ENCODE measurements at places on chromosomes 12 and 14.
A peak's percentile ranks its signal among the peaks of the same experiment; 100 is the strongest.

- DNase-seq: no peak
Observed at GRCh38 chr12:116153113-116153512, 124.4 kb downstream of the MED13L start.

- DNase-seq: no peak
Observed at GRCh38 chr14:39265806-39266524, 32.2 kb downstream of the MIA2 start.

GRCh38 chr12:104600790-104601739 lies 144.3 kb downstream of the CHST11 start:
- DNase-seq: no peak

GRCh38 chr14:50410071-50410470 lies 13.4 kb upstream of the CDKL1 start:
- DNase-seq: no peak

- DNase-seq: no peak
Observed at GRCh38 chr12:131378861-131379665, 331.8 kb upstream of the SFSWAP start.

DNA sequence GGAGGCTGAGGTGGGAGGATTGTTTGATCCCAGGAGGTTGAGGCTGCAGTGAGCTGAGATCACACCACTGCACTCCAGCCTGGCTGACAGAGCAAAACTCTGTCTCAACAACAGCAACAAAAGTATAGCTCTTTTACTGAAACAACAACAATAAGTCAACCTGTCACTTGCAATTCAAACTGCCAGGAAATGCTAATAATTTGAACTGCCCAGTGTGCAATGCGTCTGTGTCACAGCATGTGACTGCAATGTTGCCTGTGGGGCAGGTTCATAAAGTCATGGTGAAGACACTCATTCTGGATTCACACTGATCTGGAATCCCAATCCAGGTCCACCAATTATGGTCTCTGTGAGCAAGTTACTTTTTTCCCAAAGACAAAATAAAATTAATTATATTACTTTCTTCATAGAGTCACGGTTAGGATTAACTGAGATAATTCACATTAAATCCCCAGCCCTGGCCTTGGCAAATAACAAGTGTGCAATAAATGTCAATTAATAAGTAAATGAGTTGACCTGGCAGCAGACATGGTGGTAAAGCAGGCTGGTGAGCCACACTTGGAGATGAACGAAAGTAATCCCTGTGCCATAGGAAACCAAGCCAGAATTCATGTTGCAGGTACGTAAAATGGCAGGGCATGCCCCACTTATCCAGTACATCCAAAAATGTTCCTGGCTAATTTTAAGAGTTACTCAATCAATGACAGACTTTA lies 89.1 kb upstream of the CPSF6 start:
- DNase-seq: no peak

- no peak for DNase-seq
Observed at GRCh38 chr12:127463237-127463636, 803.7 kb upstream of the TMEM132C start.

DNA sequence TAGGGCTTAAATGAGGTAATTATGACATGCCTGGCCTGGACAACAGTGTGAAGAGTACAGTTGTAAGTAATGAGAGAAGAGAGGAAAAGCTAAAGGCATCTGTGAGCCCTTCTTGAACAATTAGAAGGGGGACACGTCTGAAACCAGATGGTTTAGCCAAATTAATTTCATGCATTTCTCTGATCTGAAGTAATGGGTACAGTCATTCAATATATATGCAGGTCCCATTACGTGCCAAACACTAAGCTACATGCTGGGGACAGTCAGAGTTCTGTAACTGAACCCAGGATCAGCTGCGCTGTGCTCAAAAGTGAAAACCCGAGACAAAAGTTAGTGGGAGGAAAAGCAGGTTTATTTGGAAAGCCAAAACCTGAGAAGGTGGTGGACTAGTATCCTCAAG lies 207.2 kb upstream of the TMTC1 start:
- DNase-seq: no peak

- no peak for DNase-seq
Observed at GRCh38 chr14:51310505-51310944, 70.5 kb downstream of the TMX1 start.

- DNase-seq: no peak
Observed at GRCh38 chr12:91609283-91609682, 426.7 kb upstream of the DCN start.

DNA sequence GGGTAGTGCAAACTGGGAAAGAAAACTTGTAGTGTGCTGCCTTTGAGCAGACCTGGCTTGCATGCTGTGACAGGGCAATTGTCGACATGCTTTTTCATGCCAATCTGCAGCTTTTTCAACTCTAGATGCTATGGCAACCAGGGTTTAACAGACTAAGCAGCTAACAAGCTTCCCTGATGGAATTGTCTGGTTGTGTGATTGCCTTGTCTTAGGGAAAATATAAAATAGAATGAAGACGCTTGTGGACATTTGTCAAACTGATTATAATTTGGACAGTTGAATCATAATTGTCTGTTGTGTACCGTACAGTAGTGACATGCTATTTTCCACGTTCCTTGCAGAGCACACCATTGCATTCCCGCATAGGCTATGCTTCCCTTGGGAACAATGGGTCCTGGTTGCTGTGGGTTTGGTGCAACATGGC lies 113.0 kb downstream of the FOXG1 start:
- no peak for DNase-seq

GRCh38 chr14:47917344-47917954 lies 242.0 kb upstream of the MDGA2 start:
- peak; percentile 1 for DNase-seq

GRCh38 chr14:63857466-63858030 lies 4.7 kb downstream of the SYNE2 start:
- no peak for DNase-seq

DNA sequence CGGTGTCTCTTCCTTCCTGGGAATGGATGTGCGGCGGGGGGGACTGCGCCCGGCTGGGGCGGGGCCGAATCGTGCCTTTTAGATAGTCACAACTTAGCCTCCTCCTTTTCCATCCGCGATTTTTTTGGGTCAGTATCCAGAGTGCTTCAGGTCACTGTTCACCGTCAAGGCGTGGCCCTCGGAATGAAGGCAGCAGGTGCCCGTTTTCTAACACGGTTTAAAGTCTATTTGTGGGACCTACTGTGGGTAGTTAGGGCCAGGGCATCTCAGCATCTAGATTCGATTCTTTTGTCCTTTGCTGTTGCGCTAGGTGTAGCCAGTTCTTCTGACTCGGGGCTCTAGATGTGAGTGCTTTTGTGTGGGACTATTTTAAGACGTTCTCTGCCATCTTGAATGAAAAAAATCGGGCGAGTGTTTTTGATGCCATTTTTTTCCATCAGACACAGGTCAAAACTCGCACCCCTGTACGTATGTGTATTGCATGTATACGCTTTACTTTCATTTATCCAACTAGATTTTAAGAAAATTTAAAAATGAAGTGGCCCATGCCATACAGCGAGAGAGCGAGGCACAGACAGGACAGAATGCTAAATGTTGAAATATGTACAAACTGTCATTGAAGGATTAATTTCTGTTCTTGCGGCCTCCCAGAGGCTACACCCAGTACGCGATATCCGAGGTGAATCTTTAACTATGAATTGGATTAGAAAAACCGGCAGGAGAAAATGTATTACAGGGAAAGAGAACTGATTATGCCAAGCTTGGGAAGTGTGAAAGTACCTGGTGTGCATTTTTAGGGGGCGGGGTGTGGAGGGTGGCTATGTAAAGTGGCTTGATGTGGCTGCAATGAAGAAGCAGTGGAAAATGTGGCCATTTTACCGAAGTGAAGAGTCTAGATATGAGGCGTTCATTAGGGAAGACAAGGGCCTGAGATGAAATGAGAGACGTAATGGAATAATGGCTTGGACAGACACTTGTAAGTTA lies 835 bp downstream of the VEZT start:
- no peak for DNase-seq

DNA sequence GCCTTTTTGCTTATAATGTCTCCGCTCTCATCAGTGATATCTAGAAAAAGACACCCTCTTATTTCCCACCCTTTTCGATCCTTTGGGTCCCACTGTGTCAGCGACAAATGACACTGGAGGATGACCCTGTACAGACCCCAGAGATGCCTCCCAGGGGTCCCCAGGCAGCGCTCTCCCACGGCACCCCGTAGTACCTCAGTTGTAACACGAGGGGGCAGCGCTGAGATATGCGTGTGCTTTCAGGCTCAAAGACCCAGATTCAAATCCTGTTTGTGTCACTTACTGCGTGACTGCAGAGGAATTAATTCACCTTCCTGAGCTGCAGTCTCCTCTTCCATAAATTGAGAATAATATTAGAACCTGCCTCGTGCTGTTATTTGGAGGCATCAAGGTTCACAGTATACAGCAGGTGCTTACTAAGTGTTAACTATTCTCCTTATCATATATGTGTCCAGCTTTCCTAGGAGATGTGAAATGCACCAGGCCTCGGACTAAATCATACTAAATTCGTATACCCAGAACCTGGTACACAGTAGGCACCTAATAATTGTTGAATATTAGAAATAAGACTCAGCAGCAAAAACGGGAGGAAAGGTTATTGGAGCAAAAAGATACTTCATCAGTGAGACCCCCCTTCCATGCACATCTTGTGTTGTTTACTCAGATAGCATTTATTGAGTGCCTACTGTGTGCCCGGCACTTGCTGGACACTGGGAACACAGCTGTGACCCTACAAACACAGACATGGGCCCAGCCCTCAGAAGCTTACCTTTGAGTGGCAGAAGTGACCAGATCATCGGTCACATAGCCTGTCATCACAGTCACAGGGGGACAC lies 99.9 kb downstream of the PHETA1 start:
- DNase-seq: peak; percentile 34

DNA sequence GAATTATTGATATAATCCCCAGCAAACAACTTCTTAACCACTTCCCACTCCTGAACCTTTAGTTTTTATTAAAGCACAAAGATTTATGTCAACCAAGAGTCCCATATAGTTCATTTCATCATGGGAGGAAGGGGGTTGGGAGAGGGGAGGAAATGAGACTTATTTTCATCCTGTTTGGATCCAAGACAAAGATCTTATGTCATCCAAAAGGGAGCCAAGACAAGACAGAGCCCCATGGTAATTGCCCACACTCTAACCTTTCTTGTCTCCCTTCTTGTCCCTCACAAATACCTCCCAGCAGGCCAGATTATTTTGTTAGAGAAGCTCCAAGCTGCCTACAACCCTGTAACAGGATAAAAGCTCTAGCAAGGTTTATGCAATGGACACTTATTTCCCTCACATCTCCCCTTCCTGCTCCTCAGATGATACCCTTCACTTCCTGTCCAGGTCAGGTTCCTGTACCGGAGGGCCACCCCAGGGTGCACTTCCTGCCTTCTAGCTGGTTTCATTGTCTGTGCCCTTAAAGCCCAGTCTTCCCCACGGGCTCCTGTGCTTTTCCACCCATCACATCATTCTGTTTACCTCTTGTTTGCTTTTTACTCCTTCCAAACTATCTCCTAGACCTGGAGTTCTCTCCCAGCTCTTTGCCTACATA lies 123.7 kb upstream of the MDM1 start:
- DNase-seq: no peak

DNA sequence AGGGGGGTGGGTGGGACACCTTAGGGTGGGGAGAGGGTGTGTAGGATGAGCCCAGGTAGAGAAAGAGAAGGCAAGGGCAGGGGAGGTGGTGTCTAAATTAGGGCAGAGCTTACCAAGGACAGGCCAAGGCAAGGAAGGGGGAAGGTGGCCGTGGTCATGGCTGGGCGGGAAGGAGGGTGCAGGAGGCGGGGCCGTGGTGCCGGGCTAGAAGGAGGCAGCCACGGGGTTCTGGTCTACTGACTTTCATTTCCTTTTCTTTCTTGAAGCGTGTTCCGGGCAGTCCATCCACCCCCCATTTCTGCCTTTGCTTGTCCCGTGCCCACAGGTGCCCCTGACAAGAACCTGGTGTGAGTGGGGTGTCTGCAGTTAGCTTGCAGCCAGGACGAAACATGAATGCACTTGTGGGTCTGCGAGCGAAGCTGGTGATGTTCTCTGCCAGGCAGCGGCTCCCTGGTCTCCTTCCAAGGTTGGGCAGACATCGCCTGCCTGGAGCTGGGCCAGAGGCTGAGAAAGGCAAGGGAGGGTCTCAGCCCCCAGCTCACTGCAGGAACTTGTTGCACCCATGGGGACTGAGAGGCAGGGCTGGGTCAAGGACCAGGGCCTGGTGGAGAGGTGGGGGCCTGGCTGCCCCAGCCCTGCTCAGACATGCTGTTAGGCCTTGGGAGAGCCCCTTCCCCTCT lies 58.2 kb downstream of the KIF26A start:
- DNase-seq: no peak

DNA sequence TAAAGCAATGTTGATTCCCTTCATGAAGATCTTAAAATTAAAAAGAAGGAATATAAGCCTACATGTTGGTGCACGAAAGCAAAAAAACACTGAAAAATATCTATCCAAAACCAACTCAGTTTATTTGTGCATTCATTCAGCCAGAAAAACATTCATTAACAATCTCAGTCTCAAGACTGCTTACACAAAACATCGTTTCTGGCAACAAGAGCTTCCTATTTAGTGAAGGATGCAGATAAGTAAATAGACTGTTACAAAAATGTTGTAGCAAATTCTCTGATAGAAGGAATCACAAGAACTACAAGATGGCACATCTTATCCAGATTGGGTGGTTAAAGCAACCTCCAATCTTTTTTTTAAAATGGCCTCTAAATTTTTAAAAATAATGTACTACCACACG lies 69.7 kb upstream of the DCN start:
- no peak for DNase-seq

GRCh38 chr14:103943673-103944072 lies 1.3 kb upstream of the RD3L start:
- no peak for DNase-seq

- no peak for DNase-seq
Observed at GRCh38 chr12:12483438-12483837, 79.2 kb downstream of the DUSP16 start.

DNA sequence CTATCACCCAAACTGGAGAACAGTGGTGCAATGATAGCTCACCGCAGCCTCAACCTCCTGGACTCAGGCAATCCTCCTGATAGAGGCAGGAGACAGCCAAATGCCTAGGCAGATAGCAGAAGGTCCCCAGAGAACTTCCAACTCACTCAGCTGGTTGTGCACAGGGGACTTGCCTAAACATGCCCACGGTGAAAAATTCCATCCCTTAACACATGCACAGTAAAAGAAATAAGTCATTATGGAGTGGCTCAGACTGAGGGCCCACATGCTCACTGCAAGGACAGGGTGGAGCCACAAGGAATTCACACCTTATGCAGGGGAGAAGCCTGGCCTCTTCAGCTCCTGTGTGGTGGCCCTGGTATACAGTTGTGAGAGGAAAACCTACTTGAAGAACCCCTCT lies 525.8 kb upstream of the ATP2B1 start:
- no peak for DNase-seq

GRCh38 chr14:60275932-60276331 lies 26.9 kb downstream of the PPM1A start:
- no peak for DNase-seq

DNA sequence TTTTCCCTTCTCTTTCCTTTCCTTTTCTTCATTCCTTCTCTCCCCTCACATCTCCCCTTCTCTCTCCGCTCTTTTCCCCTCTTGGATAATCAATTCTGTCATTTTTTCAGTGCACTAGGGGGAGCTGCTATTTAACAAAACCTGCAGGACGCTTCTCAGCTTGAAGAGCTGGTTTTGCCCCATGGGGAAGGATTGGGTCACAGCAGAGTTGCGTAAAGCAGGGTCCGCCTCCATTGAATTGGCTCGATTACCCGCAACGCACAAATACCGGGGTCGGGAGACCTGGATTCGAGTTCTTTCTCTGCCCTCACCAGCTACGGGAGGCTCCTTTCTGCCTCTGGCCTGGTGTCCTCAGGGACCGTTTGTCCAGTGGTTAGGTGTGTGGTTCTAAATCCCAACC lies 42.1 kb upstream of the CHGA start:
- peak; percentile 61 for DNase-seq

GRCh38 chr14:28983279-28983678 lies 216.7 kb downstream of the FOXG1 start:
- no peak for DNase-seq

Measured in HuH-7 (cell line).